ENCODE measurements at places on chromosomes 4 and X. TPM values are rescaled to one million over a fixed set of nuclear protein-coding genes. Genes with fewer than 3 reads are reported as not detected.

Gene SPIN2A
- total RNA-seq = 0.65 TPM

Gene ERCC6L
- total RNA-seq = 0.12 TPM

Gene PHOX2B
- not detected for total RNA-seq

Gene ZDHHC15
- total RNA-seq = 0.84 TPM

Gene SPATA18
- 4.2 TPM for total RNA-seq

Gene ZBED1
- total RNA-seq = 28.3 TPM

Gene PDCL2
- not detected for total RNA-seq

Gene P2RY4
- 0.79 TPM for total RNA-seq

Gene MAGIX
- 3.1 TPM for total RNA-seq

Gene MAGEA12
- total RNA-seq = not detected

GRCh38 chr4:86174506-86174905, 185.3 kb downstream of the MAPK10 start:
- no peak for DNase-seq

- DNase-seq = no peak
These were observed 12.7 kb upstream of the SPCS3 start for GRCh38 chr4:176306837-176307665.

GRCh38 chr4:24262616-24263015, 321.7 kb downstream of the DHX15 start:
- DNase-seq = no peak

DNA sequence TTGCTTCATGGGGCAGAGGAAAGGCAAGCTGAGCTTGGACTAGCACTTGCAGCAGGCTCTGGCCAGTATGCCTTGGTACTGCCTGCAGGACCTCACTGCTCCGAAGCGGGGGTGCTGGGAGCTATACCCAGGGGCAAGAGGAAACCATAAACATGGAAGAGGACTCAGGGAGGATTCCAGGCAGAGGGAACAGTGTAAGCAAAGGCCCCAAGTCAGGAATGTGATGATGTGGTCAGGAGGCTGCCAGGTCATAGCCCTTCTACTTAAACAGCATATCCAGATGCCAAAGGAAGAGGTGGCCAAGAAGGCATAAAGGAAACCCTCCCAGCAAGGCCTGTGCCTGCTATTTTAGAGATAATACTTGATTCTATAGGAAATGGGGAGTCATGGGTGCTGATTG, 31.1 kb downstream of the RAB40AL start:
- no peak for DNase-seq

GRCh38 chr4:81454499-81454898, 17.2 kb downstream of the RASGEF1B start:
- DNase-seq = no peak

DNA sequence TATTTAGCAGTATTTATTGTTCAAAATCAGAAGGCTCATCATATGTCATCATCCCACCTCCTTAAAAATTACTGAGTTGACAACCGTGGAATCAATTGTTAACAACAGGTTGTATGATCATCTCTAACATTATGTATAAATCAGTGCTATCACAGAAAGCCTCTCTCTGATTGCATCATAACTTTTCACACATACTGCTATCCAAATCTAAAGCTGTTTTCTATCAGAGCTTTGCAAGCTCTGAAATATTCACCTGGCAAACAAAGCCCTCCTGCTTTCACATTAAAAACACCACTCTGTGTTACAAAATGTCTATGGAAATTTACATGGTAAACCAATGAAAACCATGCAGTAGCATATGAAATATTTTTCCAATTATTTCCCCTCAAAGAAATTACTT, 310.0 kb downstream of the PDGFC start:
- no peak for DNase-seq

DNA sequence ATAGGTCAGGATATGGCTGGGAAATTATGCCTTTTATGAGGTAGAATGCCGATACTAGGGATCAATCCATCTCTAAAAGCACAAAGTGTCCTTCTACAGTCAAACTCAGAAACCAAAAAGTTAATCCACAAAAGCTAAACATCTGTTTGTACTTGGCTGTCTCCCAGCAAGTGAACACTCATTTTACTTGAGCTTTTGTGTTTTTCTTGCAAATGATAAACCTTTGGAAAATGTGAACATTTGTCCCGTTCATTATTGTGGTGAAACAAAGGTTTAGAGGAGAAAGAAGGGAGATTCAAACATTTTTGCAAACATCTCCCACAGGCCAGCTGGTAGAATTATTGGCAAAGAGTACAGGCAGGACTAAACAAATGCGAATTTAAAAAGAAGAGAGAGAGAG, 300.6 kb upstream of the SPANXN1 start:
- DNase-seq = no peak

- no peak for DNase-seq
These were observed 136.7 kb downstream of the ADAMTS3 start for GRCh38 chr4:72432282-72432681.

DNA sequence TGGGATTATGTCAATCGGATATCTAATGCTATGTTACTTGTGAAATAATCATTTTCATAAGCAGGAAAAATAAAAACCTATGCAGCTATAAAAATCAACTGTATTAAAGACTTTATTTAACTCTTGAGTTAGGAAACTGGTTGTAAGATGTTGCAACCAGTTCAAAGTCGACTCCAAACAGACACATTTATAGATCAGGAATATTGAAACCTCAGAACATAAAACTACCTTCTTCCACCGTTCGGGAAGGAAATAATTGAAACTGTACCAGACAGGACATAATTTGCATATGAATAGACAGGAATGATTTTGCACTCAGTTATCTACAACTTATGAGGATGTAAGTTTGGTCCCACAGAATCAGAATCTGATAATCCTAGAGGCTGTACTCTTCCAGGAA, 181.8 kb upstream of the STS start:
- no peak for DNase-seq

DNA sequence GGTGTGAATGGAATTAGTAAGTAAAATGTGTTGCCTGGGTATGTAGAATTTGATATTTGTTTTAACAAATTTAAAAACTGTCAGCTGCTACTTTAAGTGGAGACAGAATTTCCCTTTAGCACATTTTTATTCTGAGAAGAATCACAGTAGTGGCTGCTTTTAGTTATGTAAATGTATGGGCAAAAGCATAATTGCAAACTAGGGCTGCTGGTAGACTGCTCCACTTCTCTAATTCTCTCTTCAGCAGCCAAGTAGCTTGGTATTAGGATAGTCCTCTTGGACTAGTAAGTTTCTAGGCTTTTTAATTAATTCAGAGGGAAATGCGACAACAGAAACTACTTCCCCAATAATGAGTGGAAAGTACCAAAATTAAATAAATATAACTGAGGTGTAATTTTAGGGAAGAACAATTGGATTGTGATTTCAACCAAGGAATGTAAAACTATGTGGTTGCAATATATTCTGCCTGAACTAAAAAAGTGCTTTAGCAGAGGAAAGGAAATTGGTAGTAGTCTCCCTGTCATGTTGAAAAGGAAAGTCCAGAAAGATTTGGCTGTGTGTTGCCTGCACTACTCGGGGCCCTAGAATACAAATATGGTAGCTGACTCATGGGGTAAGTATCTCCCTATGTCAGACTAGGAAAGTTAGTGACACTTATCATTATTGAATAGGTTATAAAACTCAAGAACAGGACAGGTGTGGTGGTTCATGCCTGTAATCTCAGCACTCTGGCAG, 9.2 kb upstream of the EIF4E start:
- DNase-seq = no peak

DNA sequence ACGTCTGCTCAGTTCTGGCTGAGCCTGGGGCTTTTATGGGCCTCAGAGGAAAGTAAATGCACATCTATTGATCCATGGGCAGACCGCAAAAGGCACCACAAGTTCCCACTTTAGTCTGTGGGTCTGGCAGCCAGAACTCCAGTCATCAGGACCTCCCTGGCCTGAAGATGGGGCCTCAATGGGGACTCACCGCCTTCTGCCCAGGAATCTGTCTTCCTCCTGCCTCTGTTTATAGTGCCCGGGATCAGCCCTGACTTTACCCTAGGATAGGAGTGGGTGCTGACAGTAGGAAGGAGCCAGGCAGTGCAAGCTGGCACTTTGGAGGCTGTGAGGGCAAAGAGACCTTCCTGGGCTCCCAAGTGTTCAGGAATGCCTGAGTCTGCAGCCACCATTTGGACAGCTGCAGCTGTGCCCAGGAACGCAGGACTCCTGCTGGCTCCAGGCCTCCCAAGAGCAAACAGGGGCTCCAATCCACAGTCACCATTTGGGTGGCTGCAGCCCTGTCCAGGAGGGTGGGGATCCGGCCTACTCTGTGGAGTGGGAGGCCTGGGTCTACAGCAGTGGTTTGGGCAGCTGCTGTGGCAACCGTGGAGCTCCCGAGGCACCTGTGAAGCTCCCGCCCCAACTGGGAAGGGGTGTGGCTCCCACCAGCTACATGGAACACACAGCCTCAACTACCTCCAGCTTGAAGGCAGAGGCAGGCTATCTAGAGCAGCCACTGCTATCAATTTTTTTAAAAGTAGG, 1440.9 kb upstream of the ADGRL3 start:
- no peak for DNase-seq

DNA sequence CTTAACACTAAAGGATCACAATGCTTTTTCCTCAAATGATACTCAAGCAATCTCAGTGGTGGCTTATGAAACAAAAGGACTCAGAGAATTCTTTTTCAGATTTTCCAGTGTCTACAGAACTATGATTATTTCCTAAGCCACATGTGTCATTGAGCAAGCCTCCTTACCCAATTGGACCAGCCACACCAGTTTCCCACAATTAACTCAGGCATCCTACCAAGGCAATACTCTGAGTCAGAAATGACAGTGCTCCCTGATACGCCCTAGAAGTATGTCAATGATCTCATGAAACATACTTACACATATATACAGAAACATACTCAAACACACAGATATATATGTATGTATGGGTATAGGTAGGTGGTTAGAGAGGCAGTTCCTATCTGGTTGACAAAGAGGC, 4.8 kb downstream of the ADAMTS3 start:
- no peak for DNase-seq

DNA sequence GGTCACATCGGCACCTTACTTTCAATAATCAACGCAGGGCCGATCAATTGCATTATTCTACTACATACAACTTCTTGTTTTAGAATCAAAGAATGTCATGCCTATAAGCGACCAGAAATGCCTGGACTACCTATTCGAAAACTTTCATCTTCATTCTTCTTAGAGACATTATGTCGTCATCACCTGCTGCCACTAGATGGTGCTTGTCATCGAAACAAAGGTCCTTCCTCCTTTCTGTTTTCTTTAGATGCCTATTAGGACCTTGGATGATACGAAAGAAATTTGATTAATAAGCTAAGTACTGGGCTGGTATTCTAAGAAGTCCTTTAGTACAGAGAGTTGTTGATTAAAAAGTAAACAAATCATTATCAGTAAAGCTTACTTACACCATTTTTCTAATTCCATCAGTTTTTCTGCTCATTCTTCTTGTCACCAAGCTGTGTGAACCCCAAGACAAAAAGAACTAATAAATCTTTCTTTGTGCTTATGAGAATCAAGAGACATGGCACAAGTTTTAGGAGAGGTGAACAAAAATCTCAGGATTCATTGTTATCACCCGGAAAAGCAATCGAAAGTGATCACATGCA, 154.5 kb upstream of the SLC4A4 start:
- no peak for DNase-seq

DNA sequence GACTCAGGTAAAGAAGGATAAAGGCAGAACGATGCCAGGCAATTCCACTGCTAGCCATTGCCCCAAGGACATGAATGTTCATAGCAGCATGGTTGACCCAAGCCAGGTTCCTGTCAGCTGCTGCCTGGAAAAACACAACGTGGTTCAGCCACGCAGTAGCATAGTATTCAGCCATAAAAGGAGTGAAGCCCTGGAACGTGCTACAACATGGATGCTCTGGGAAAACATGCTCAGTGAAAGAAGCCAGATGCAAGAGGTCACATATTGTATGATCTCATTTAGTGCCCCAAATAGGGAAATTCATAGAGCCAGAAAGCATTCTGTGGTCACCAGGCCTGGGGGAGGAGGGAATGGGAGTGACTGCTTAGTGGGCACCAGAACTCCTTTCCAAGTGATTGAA, 129.8 kb downstream of the GPR143 start:
- DNase-seq = no peak

- no peak for DNase-seq
These were observed 70.5 kb downstream of the HADH start for GRCh38 chr4:108060164-108060563.

DNA sequence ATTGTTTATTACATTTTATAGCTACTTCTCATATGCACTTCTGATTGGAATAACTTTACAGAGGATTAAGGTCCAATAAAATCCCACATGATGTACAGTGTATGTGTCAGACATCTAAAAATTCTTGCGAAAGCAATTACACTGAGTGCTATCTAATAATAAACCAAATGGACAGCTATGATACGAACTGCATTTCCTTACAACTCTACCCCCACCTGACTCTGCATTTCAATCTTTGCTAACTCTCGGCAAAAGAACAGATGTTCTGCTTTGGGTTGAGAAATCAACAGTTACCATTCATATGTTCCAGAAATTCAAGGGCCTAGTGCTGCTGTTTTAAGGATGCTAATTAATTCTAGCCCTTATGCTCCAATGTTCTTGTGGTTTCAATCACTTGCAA, 287.9 kb upstream of the NOCT start:
- no peak for DNase-seq

GRCh38 chr4:2135083-2135482, 76.0 kb downstream of the NAT8L start:
- no peak for DNase-seq

- no peak for DNase-seq
These were observed 79.1 kb upstream of the TFDP3 start for GRCh38 chrX:133297284-133297683.

DNA sequence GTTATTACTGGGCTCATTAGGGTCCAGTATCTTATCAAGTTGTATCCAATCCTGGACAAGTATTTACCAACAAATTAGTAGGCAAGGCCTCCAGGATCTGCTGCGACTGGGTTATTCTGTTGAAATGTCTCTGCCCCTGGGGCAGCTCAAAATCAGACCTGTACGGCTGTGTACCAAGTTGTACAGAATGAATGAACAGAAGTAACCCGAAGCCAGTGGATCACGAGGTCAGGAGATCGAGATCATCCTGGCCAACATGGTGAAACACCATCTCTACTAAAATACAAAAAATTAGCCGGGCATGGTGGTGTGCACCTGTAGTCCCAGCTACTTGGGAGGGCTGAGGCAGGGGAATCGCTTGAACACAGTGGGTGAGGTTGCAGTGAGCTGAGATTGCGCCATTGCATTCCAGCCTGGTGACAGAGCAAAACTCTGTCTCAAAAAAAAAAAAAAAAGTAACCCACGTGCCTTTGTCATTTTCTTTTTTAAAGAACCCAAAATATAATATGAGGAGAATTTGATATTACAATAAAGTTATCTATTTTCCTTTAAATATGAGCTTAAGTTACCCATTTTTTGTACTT, 127.3 kb downstream of the CBR4 start:
- no peak for DNase-seq

- no peak for DNase-seq
These were observed 59.0 kb downstream of the SAT1 start for GRCh38 chrX:23841847-23842522.

DNA sequence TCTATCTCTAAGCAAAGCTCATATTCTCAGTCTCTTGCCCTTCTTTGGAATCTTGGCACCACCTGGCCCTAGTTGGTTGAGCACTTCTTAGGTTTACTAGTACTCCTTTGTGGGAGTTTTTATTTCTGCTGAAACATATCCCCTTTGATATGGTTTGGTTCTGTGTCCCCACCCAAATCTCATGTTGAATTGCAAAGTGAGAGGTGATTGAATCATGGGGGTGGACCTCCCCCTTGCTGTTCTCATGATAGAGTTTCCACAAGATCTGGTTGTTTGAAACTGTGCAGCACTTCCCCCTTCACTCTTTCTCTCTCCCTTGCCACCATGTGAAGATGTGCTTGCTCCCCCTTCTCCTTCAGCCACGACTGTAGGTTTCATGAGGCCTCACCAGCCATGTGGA, 22.2 kb upstream of the SYNPO2 start:
- no peak for DNase-seq
